ENCODE measurements at places on chromosomes 6 and 20. TPM values are rescaled to one million over a fixed set of nuclear protein-coding genes. Genes with fewer than 3 reads are reported as not detected.

DNA sequence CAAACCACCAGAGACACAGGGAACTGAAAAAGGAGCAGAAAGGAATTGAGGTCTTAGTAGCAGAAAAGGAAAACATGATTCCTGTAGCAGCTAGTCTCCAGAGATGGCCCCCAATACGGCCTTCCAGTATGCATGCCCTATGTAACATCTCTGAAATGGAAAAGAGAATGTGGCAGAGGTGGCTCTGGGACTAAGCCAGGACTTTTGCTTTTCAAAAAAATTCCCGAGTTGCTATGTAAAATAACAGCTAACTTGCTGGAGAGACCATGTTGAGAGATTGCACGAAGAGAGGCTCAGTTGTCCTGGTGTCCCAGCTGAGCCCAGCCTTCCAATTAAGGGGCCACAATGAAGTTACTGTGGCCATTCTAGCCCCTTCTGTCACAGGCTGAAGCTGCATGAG lies 27.7 kb downstream of the IL20RA start:
- H3K36me3 ChIP-seq = no peaks in the 10 kb centered on the region
- DNase-seq = no peak
- no peaks in the 10 kb centered on the region for H3K27me3 ChIP-seq
- H3K4me1 ChIP-seq = peaks cover 48% of the 10 kb centered on the region
- no peak overlapping the region for H3K4me3 ChIP-seq
- H3K27ac ChIP-seq = peak overlapping the region; percentile 75

GRCh38 chr6:103236923-103237322 lies 1622.8 kb downstream of the HACE1 start:
- no peaks in the 10 kb centered on the region for H3K36me3 ChIP-seq
- no peaks in the 10 kb centered on the region for H3K27me3 ChIP-seq
- H3K27ac ChIP-seq = no peak overlapping the region
- no peaks in the 10 kb centered on the region for H3K4me1 ChIP-seq
- no peak overlapping the region for H3K4me3 ChIP-seq
- no peak for DNase-seq

DNA sequence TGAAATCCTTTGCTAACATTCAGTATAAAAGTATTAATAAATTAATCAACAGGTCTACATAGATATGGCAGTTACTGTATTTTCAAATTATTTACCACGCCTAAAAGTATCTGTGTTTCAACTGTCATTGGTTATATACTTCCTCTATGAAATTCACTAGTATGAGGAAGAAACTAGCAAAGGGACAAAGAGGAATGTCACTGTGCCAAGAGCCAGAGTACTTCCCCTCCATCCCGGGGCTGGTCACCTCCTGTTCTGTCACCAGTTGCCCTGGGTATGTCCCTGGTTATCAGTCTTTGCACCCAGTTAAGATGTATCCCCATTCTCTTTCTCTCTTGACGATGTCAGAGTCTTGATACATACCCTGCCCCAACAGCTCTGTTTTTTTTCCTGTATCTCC lies 476.8 kb upstream of the SOX4 start:
- no peaks in the 10 kb centered on the region for H3K36me3 ChIP-seq
- no peaks in the 10 kb centered on the region for H3K27me3 ChIP-seq
- H3K4me1 ChIP-seq = peaks cover 40% of the 10 kb centered on the region
- H3K27ac ChIP-seq = no peak overlapping the region

DNA sequence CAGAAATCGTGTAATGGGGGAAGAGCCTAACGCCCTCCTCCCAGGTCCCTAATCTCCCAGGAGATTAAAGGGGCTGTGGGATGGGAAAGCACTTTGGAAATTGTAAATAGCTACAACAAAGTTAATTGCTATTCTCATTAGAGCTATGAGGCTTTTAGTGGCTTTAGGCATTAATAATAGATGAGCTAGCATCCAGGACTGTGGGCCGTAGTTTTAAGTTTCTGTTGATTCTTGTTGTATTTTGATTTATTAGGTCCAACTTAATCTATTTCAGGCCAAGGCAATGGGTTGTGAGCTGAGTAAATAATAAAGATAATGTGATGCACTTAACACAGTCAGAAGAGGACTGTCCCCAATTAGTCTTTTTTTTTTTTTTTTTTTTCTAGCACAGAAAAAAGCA lies 67.7 kb downstream of the ANKRD6 start:
- H3K4me3 ChIP-seq = no peak overlapping the region
- DNase-seq = no peak
- no peaks in the 10 kb centered on the region for H3K27me3 ChIP-seq
- H3K27ac ChIP-seq = peak overlapping the region; percentile 30

GRCh38 chr20:2871661-2872458 lies 1.4 kb upstream of the PTPRA start:
- no peak for DNase-seq
- H3K27me3 ChIP-seq = peaks cover 28% of the 10 kb centered on the region
- H3K4me1 ChIP-seq = peaks cover 35% of the 10 kb centered on the region
- H3K4me3 ChIP-seq = peak overlapping the region; percentile 88

- H3K4me1 ChIP-seq = no peaks in the 10 kb centered on the region
- no peak overlapping the region for H3K27ac ChIP-seq
- DNase-seq = no peak
- H3K36me3 ChIP-seq = peaks cover 2% of the 10 kb centered on the region
Observed at GRCh38 chr20:24956001-24956841, 7.2 kb downstream of the CST7 start.

GRCh38 chr6:130962966-130963365 lies 100.1 kb downstream of the EPB41L2 start:
- no peak overlapping the region for H3K4me3 ChIP-seq
- no peak overlapping the region for H3K27ac ChIP-seq
- no peaks in the 10 kb centered on the region for H3K36me3 ChIP-seq
- no peak for DNase-seq
- H3K4me1 ChIP-seq = peaks cover 8% of the 10 kb centered on the region
- H3K27me3 ChIP-seq = no peaks in the 10 kb centered on the region

- no peak for DNase-seq
- H3K27me3 ChIP-seq = no peaks in the 10 kb centered on the region
- no peak overlapping the region for H3K27ac ChIP-seq
- peaks cover 49% of the 10 kb centered on the region for H3K36me3 ChIP-seq
- no peaks in the 10 kb centered on the region for H3K4me1 ChIP-seq
Observed at GRCh38 chr6:143176090-143177021, 115.7 kb downstream of the AIG1 start.

DNA sequence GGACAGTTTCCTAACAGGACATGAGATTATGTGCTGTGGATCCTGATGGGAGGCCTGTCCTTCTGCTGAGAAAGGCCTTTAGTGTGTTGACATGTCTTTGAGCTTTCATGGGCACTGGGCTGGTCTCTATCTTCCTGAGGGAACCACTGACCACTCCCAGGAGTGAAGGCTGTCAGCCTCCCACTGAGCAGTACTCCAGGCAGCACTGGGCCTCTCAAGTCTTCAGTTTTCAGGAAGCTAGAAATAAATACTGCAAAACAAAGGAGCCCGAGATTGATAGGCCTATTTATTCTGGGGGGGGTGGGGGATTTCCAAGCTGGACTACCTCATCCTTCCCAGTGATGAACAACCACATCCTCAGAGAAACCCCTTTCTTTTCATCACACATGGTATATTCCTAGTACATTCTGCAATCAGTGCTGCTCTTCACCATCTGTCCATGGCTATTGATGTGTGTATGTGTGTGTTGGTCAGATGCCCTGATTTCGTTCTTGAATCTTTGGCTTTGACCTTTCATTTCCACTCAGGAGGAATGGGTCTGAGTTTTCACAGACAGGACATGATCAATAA lies 180.9 kb upstream of the SPTLC3 start:
- H3K27me3 ChIP-seq = peaks cover 13% of the 10 kb centered on the region
- peaks cover 17% of the 10 kb centered on the region for H3K4me1 ChIP-seq
- DNase-seq = no peak
- H3K36me3 ChIP-seq = no peaks in the 10 kb centered on the region

- DNase-seq = no peak
- no peak overlapping the region for H3K27ac ChIP-seq
- peaks cover 7% of the 10 kb centered on the region for H3K4me1 ChIP-seq
- H3K27me3 ChIP-seq = no peaks in the 10 kb centered on the region
Observed at GRCh38 chr6:88629838-88630494, 333.5 kb downstream of the RNGTT start.

DNA sequence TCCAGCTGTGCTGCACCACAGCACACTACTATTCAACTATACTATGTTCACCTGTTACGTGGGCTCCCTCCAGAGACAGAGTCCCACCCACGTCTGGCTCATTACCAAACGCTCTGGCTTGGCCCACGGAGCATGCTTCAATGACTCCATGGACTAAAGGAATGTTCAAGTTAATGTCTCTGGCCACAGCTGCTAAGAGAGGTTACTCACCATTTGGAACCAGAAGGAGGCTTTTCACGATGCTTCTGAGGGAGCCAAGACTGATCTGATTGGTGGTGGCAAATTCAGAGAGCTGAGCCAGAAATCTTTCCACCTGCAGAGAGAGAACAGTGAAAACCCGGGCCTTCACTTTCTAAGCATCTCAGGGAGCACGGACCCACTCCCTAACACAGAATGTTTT lies 15.6 kb downstream of the COMMD7 start:
- H3K4me3 ChIP-seq = no peak overlapping the region
- peaks cover 10% of the 10 kb centered on the region for H3K4me1 ChIP-seq
- H3K27me3 ChIP-seq = no peaks in the 10 kb centered on the region
- DNase-seq = no peak
- H3K27ac ChIP-seq = peak overlapping the region; percentile 66

GRCh38 chr6:31898383-31899011 lies 999 bp upstream of the EHMT2 start:
- H3K36me3 ChIP-seq = peaks cover 2% of the 10 kb centered on the region
- no peak for DNase-seq
- peaks cover 37% of the 10 kb centered on the region for H3K4me1 ChIP-seq
- H3K27me3 ChIP-seq = no peaks in the 10 kb centered on the region
- peak overlapping the region; percentile 97 for H3K27ac ChIP-seq

GRCh38 chr20:58624687-58625086 lies 26.4 kb upstream of the STX16 start:
- peaks cover 3% of the 10 kb centered on the region for H3K4me1 ChIP-seq
- peaks cover 4% of the 10 kb centered on the region for H3K27me3 ChIP-seq
- no peak for DNase-seq
- H3K4me3 ChIP-seq = no peak overlapping the region

The CALHM6 gene
- 2.4 TPM for total RNA-seq

The C20orf144 gene
- total RNA-seq = 0.09 TPM

The RNF182 gene
- total RNA-seq = 4.2 TPM

The CFB gene
- total RNA-seq = 1.8 TPM

The PHACTR1 gene
- 2.0 TPM for total RNA-seq

The EEF1E1 gene
- 32.4 TPM for total RNA-seq

The PDE10A gene
- total RNA-seq = 13.0 TPM

The GSTA2 gene
- total RNA-seq = not detected

The BYSL gene
- total RNA-seq = 32.8 TPM

The CCM2L gene
- 0.16 TPM for total RNA-seq

The TTK gene
- 13.5 TPM for total RNA-seq

The GPANK1 gene
- 12.7 TPM for total RNA-seq
